Anterior cingulate cortex (tissue), 58 donors: ENCODE measurements at places on chromosomes 1 and 21.

GRCh38 chr1:2801535-2802291 is at the start of gene TTC34:
TSS of gene TTC34 (minus strand) at chr1:2801693. CDS start at chr1:2800827, 866 bp downstream.
- no peak for DNase-seq

GRCh38 chr1:152002960-152003359 is 9.3 kb upstream of the S100A10 start:
- DNase-seq: no peak

GRCh38 chr1:13714851-13715250 is 14.9 kb downstream of the PRDM2 start:
- DNase-seq: no peak

DNA sequence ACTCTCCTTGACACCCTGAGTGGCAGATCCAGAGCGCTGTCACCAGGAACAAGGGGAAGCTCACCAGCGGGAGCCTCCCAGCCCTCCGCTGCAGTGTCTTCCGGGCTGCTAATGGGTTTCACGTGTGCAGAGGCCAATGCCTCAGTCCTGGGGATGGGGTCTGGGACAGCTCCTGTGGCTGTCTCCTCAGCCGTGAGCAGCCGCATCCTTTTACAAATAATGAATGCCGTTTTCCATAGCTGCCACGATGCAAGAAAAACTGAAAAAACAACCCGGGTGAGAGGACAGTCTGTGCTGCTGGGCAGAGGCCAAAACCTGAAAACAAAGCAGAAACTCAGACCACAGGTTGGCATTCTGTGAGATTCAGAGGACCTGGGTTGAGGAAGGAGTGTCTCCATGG is 212.2 kb upstream of the RAB4A start:
- no peak for DNase-seq

- no peak for DNase-seq
These were observed 83.5 kb upstream of the ADGRL2 start for GRCh38 chr1:81717230-81717629.

- DNase-seq: no peak
These were observed 63.4 kb upstream of the RAB3GAP2 start for GRCh38 chr1:220335668-220336067.

GRCh38 chr1:187517546-187517945 is 688.8 kb downstream of the PLA2G4A start:
- no peak for DNase-seq

DNA sequence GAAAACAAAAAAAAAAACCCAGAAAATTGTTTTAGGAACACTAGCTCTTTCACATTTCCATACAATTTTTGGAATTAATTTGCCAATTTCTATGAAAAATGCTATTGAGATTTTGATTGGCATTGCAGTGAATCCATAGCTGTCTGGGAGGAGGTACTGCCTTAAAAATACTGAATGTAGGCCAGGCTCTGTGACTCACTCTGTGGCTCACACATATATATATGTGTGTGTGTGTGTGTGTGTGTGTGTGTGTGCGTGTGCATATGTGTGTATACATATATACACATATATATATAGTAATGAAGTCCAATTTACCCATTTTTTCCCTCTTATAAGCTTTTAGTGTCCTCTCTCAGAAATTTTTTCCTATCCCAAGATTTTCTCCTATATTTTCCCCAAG is 214.2 kb upstream of the DMRTA2 start:
- DNase-seq: no peak

DNA sequence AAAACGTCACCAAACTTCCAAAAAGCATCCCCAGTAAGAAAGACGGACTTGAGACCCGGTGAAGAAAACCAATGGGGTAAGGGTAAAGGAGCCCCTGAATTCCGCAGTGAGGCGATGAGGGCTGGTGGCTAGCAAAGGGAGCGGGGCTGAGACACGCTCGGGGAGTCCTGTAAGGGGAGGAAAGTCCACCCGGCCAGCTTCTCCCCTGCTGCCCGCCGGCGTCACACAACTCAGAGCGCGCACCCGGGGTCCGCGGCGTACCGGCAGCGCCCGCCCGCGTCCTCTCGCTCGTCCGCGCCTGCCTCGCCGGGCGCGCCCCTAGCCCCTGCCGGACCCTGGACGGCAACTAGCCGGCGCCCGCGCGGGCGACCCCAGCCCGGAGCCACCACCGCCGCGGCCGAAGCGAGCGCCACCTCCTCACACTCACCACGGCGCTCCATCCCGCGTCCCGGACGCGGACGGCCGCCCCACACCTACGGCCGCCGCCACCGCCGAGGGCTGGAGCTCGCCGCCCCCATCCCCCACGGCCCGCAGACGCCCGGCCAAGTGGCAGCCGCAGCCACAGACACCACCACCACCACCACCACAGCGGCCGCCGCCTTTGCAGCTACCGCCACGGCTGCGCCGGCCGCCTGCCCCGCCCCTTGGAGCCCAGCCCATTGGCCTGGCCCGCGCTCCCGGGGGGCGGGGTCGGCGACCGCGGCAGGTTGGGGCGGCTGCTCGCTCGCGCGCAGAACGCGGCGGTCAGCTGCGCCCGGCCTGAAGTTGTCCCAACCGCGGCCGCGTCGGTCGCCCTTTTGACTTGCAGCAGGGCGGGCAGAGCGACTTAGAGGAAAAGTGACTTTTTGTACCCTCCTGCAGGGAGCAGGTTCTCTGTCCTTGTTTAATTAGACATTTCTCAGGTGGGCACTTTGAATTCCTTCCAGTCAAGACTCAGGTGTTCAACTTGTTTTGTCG is 10.0 kb upstream of the ARHGAP29 start:
- DNase-seq: peak; percentile 7

- DNase-seq: no peak
These were observed 40.0 kb downstream of the LHX8 start for GRCh38 chr1:75174031-75174760.

GRCh38 chr1:6048179-6048867 is 2.6 kb downstream of the KCNAB2 start:
- peak; percentile 21 for DNase-seq

GRCh38 chr1:94538243-94538827 is 3.2 kb downstream of the F3 start:
- DNase-seq: no peak

GRCh38 chr1:45370575-45370974 is 30.3 kb upstream of the MUTYH start:
- no peak for DNase-seq

GRCh38 chr1:19381261-19381660 is 69.1 kb downstream of the SLC66A1 start:
- DNase-seq: peak; percentile 11

GRCh38 chr1:159214149-159214760 is 9.6 kb downstream of the ACKR1 start:
- DNase-seq: no peak

DNA sequence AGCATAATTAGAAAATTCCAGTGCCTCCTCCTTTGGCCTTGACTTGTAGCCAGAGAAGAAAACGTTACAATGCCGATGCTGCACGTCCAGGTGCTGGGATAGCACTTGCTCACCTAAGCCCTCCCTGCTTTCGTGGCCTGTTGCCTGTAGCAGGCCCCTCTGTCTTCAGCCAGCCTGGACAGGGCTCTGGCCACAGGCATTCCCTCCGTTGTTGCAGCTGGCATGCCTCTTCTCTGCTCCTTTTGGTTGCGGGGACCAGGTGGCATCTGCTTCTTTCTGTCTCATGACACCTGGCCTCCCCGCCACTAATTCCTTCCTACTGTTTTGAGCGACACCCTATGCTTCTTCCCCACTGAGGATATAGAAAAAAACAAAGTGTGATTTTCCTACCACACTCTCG is 54.6 kb upstream of the MORC3 start:
- DNase-seq: no peak

DNA sequence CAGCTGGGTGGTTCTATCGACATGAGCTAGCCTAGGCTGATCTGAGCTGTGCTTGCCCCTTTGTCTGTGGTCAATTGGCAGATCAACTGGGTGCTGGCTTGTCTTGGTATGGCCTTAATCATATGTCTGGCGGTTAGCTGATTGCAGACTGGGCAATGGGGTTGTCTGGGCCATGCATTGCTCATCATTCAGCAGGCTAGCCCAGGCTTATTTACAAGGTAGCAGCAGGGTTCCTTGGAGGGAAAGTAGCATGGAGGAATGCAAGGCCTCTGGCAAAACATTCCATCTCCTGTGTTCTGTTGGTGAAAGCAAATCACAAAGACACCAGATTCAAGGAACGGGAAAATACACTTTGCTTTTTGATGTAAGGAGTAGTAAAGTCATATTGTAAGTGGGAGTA is 84.0 kb upstream of the IVNS1ABP start:
- DNase-seq: no peak
